Activated CD4-positive, CD25-positive, alpha-beta regulatory T cell treated with anti-CD3 and anti-CD28 coated beads, Interleukin-2, amount 50 U/mL, for 16 hours (primary cell): ENCODE measurements at places on chromosomes 6 and 20.

DNA sequence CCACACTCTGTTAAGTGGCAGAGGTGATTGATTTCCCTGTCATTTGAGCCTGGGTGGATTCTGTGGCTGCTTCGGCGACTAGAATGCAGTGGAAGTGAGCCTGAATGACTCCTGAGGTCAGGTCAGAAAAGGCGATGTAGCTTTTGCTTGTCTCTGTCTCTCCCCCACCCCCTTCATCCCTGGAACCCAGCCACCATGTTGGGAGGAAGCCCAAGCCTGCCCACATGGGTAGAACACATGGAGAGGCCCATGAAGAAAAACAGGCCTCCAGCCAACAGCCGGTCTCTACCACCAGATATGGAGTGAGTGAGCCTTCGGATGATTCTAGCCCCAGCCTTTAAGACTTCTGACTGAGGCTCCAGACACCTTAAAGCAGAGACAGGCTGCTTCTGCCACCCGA lies 181.0 kb downstream of the TFAP2C start:
- no peak for DNase-seq

DNA sequence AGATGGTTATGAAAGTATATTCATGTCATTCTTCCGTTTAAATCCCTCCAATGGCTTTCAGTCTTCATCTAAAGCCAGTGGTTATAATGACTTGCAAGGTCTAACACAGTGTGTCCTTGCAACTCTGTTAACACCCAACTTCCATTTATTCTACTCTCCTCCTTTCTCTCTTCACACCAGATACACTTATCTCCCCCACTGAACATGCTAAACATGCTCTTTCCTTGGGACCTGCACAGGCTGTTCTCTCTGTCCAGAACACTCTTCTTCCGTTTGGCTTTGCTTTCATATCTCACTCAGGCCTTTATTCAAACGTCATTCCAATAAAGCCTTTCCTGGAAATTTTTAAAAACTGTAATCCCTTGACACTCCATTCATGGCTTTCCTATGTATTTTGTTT lies 91.5 kb downstream of the EPHA7 start:
- no peak for DNase-seq

GRCh38 chr6:158663625-158664165 lies 13.8 kb downstream of the SYTL3 start:
- no peak for DNase-seq

- no peak for DNase-seq
Observed at GRCh38 chr6:146305092-146305491, 238.5 kb upstream of the RAB32 start.

DNA sequence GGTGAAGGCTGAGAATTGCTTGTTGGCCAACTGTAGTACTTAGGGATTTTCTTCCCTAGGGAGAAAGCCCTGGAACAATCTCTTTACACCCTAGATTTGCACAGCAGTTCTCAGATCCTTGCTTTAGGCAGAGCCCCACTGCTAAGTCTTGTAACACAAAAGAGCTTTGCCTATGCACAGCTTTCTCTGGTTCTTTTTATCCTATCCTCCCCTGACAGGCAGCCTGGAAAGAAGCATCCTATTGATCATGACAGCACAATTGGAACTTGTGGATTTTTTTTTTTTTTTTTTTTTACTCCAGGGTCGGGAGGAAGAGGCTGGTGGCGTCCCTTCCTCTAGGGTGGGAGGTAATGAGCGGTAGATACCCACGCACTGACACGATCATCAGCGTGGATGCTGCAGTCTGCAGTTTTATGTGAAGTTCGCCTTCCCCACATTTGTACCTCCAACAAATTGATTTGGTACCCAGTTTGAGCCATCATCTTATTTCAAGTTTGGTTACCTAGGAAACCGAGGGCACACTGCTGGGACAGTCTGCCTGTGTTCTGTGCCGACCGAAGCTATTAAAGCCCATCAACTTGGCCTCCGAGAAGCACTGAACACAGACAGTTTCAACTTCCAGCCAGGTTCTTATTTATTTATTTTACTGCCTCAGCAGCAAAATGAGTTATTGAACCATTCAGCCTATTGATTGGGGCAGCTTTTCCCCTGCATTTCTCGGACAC lies 110.1 kb downstream of the NRN1 start:
- DNase-seq = no peak

DNA sequence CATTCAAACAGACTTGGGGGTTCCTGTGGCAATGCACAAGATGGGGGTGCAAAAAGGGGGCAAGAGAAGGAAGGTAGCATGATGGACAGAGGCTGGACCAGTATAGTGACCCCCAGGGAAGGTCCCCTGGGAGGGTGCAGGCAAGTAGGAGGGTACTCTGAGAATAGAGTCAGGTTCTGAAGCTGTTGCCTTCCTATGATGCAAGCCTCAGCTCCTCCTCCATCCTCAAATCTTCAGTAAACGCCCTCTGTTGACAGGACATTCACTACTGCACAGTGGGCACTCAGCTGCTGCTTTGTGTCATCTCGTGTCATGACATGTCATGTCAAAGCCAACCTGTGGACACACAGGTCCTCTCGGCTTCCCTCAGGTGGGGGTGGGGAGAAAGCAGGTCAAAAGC lies 5.8 kb upstream of the SDCBP2 start:
- no peak for DNase-seq

- DNase-seq = no peak
Observed at GRCh38 chr6:39225946-39226437, 3.3 kb downstream of the KCNK5 start.

GRCh38 chr6:15754035-15754705 lies 91.3 kb upstream of the DTNBP1 start:
- DNase-seq = no peak

DNA sequence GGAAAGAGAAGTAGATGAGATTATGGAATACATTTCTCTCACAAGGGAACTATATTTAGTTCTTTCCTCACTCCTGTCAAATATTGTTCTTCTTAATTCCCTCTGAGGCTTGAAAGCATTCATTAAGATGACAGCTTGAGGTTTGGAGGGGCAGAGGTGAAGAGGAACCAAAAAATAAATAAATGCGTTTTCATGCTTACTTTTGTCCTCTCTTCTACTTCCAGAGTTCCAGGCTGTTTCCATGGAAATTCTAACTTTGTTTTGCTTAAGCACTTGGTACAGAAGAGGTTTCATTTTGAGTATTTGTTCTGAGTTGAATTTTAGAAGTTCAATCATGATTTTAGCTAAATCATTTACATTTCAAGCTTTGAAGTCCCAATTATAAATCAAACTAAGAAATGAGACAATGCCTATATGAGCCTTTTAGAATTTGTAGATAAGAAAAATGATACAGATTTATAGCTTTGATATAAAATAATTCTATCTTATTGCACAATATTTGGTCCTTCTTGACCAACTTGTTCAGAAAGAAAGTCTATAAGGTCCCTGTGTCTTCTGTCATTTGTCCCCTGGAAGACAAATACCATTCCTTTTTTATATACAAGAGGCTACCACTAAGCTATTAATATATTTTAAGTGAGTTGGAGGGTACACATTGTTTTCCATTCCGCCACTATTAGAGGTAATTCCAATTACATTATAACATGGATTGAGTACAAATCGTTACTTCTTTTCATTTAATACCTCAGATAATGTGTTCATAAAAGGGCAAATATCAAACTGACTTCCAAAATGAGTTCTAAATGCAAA lies 16.3 kb downstream of the RBM24 start:
- no peak for DNase-seq

DNA sequence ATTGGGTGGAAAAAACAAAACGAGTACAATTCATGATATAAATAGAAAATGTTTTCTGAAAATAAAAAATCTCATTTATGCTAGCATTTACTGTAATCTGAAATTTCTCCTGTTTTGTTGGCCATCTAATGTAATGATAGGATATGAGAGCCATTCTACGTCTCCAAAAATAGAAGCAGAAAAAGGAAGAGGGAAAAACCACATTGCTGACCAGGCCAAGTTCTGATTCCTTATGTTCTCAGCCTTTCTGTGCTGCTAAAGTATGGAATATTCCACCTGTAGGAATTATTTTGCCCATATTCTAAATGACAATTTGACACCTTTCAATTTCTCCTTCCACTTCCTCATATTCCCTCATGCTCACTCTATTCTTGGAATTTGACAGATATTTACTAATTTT lies 110.2 kb downstream of the TBXT start:
- DNase-seq = no peak

- DNase-seq = no peak
Observed at GRCh38 chr6:14306151-14306906, 188.8 kb downstream of the CD83 start.

DNA sequence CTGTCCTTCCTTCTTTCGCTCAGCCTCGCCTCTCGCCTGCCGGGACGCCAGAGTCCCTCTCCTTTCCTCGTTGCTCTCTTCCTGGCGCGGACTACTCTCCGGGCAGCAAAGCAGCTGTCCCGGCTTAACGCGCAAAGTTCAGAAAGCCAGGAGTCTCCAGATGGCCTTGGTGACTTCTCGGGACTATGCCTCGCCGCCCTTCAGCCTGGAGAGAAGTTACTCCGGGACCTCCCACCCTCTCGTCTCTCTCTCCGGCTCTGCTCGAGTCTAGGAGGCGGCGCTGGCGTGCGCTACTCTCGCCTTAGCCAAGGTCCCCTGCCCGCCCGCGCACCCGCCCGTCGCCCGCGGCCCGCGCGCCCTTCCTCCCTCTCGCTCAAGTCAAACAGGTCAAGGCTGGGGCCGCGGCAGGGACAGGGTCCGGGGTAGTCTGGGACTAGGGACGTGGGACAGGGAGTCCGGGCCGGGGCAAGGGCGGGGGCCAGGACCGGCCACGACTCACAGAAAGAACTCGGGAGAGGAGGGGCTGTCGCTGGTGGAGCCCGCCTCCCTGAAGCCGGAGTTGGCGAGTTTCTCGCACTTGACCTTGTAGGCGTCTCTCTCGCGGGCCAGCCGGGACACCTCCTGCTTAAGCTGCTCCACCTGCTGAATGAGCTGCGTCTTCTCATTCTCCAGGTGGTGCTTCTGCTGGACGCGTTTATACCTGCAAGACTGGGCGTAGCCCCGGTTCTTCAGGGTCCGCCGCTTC lies 1.5 kb downstream of the MAFB start:
- no peak for DNase-seq

DNA sequence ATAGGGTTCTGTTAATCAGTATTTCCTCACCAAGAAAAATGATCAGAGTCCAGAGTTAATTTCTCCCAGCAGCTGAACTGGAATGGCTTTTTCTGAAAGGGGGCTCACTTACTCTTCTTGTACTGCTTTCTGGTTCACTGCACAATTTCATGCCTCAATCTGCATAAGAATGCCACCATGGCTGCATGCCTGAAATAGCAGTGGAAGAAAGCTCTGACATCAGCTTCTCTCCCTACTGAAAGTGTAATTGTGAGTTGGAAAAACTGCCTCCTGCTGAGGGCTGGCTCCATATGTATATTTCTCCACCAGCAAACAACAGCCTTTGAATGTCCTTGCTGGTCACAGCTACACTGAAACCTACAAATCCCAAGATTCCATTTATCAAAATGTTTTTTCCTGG lies 1027.2 kb upstream of the GJE1 start:
- no peak for DNase-seq

DNA sequence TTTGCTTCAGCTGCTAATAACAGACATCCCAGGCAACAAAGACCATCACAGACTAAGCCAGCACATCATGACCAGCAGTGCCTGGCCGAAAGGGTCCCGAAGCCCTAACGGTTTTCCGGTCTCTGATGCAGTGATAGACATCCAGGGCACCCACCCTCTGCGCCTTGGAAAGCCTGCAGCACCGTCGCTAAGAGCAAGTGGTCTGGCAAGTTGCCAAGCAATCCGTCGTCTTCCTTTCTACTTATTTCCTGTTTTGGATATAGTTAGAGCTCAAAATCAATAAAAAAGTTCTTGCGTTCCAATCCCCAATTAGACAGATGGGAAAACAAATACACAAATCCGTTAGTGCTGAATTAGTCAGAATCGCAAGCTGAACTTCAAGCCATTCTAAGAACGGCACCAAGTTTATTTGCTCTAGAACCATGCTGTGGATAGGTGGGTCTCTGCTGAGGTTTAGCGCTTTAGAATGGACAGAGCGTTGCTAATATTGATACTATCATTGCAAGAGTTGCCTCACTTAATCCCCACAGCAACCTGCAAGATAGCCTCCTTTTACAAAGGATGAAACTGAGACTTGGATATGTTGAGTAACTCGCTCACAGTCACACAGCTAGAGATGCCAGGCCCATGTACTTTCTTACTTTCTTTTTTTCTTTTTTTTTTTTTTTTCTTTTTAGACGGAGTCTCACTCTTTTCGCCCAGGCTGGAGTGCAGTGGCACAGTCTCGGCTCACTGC lies 163.3 kb upstream of the SNX9 start:
- no peak for DNase-seq

DNA sequence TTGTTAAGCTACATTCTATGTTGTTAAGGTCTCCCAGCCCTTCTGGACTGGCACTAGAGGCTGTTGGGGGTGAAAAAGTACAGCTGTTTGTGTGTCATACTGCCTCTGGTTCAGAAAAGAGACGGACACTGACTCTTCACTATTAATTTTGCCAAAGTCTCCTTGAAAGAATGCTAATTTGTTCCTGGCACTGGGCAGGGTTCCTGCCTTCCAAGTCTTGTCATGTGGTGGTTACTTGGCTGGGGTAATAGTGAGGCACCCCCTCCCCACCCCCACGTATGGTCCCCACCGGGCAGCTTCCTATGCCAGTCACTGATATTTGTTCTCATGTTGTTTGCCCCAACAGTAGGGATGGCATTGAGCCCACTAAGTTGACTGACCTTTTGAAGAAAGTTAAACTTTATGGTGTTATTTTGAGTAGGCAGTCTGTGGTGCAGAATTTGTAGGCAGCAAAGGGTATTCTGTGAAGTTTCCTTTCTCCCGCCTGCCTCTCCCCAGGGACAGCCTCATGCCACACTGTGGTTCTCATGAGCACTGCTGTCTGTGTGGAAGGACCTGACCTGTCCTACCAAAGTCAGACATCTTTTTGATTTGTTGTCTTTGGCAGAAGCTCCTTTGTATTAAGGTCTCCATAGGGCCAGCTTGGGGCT lies 8.7 kb downstream of the CDS2 start:
- DNase-seq = no peak

GRCh38 chr6:111958534-111958933 lies 85.3 kb upstream of the FYN start:
- no peak for DNase-seq

DNA sequence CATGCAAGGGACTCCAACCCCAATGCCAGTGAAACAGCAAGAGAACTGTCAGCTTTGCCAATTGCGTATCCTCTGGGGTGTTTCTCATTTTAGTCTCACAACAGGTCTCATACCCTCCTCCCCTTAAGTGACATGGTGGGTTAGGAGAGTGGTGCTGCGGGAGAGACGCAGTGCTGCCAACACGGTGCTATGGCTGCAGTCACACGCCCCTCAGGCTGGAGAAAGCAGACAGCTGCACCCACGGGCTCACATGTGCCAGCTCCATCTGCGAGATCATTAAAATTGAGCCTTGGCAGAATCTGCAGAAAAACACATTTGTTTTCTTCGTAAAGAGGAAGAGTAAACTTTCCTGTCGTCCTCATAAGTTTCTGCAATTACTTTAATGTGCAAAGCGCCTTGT lies 114.7 kb downstream of the ANKRD60 start:
- DNase-seq = no peak
